ENCODE measurements at places on chromosomes 16 and 17.

DNA sequence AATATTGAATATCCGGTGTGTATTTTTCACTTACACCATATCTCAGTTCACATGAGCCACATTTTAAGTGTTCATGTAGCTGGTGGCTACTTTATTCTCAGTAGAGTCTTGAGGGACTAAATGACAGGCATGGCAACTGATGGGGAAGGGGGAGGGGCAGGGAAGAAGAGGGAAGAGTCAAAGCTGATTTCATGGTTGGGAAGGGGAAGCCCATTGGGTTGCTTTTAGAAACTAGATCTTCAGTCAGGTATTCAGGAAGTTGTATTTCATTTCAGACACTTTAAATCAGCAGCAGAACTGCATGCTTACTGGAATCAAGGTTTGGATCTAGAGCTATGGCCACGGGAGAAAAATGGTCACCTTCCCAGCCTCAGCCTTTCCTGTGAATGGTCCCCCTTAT, 2.9 kb upstream of the WIPI1 start:
- no peak for DNase-seq

DNA sequence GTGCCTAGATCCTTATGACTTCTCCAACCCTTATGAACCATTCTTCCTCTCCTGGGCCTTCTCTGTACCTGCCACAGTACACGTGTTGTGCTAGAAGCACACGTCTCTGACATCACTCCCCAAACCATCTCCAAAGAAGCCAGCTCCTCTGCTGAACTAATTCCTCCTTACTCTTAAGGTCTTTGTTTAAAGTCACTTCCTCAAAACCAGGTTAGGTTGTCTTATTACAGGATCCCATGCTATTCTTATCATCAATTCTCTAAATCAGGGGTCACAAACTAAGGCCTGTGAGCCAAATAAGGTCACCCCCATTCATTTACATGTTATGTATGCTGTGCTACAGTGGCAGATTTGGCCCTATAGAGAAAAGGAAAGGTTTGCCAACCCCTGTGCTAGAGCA, 4.0 kb downstream of the SUPT6H start:
- no peak for DNase-seq

- peak; percentile 54 for DNase-seq
Measured at GRCh38 chr17:47205419-47205963, 3.7 kb upstream of the MYL4 start.

GRCh38 chr17:76079535-76079955, 563 bp downstream of the ZACN start:
- no peak for DNase-seq

DNA sequence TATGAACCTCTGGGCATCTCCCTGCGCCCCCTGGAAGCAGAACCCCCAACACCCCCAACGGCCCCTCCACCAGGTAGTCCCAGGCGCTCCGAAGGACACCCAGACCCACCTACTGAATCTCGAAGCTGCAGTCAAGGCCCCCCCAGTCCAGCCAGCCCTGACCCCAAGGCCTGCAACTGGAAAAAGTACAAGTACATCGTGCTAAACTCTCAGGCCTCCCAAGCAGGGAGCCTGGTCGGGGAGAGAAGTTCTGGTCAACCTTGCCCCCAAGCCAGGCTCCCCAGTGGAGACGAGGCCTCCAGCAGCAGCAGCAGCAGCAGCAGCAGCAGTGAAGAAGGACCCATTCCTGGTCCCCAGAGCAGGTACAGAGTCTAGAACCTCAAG, 1.5 kb downstream of the BCL6B start:
- DNase-seq: no peak

- no peak for DNase-seq
Measured at GRCh38 chr17:17503566-17504130, 7.5 kb upstream of the RASD1 start.

- no peak for DNase-seq
Measured at GRCh38 chr16:89905511-89906139, 13.0 kb upstream of the MC1R start.

DNA sequence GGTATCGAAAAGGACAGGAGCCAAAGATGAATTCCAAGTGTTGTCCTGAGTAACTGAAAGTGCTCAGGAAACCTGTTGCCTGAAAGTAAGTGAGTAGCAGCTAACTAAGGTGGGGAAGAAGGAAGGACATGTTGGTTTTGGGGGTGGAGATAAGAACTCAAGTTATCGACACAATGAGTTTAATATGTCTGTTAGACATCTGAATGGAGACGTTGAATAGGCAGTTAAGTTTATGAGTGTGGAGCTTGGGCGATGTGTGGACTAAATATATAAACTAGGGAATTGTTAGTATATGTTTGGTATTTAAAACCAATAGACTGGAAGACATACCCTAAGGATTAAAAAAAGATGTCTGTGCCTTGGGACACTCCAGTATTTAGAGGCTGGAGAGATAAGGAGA, 82.7 kb upstream of the ASIC2 start:
- DNase-seq: no peak

Measured in activated CD4-positive, alpha-beta T cell treated with anti-CD3 and anti-CD28 coated beads for 1 hour (primary cell).